BE2C (cell line): ENCODE measurements at places on chromosomes 2 and 18.

GRCh38 chr2:155250800-155251199 is 552.3 kb downstream of the KCNJ3 start:
- no peak for DNase-seq

- DNase-seq: no peak
Measured at GRCh38 chr18:6842081-6842480, 112.6 kb downstream of the ARHGAP28 start.

DNA sequence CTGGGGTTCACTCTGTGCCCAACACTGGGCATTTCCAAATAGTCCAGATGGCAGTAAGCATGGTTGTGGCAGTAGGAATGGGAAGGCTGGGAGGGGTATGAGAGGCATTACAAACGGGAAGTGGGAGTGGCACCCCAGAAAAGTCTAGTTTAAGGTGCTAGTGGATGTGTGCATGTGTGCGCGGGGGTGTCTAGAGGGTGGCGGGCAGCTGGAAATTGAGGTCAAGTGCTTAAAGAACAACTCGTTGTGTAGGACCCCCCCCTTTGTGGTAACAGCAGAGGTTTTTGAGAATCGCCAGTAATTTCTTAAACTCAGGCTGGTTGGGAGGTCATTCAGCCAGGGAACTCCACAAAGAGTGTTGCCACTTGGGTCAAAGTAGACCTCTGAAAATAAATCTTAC is 69.9 kb downstream of the RHBDD1 start:
- DNase-seq: no peak

- no peak for DNase-seq
Measured at GRCh38 chr18:77131652-77132368, 773 bp downstream of the MBP start.

- no peak for DNase-seq
Measured at GRCh38 chr2:217966423-217967070, 36.2 kb downstream of the TNS1 start.

GRCh38 chr2:170394641-170395387 is 216.9 kb downstream of the MYO3B start:
- no peak for DNase-seq

DNA sequence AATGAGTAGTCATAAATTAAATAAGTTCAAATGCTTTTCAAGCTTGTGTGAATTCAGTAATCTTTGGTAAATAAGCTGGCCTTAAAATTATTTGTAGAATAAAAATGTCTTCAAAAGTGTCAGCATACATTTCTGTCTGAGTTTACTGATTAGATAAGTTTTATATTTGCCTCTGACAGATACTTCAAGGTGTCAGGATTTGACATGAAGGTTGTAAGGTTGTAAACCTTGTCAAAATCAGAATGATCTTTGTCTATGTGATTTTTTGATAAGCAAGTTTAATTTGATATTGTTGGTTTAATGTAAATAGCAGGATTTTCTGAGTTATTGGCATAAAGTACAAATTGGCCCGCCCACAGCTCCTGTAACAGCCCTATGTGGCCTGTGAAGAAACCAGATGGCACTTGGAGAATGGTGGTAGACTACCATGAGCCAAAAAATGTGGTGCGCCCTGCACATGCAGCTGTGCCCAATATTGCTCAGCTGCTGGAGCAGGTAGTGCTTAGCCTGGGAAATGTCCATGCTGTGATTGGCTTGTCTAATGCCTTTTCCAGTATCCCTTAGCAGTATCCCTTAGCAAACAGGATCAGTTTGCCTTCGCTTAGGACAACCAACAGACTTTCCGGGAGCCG is 188.0 kb upstream of the SPHKAP start:
- no peak for DNase-seq

DNA sequence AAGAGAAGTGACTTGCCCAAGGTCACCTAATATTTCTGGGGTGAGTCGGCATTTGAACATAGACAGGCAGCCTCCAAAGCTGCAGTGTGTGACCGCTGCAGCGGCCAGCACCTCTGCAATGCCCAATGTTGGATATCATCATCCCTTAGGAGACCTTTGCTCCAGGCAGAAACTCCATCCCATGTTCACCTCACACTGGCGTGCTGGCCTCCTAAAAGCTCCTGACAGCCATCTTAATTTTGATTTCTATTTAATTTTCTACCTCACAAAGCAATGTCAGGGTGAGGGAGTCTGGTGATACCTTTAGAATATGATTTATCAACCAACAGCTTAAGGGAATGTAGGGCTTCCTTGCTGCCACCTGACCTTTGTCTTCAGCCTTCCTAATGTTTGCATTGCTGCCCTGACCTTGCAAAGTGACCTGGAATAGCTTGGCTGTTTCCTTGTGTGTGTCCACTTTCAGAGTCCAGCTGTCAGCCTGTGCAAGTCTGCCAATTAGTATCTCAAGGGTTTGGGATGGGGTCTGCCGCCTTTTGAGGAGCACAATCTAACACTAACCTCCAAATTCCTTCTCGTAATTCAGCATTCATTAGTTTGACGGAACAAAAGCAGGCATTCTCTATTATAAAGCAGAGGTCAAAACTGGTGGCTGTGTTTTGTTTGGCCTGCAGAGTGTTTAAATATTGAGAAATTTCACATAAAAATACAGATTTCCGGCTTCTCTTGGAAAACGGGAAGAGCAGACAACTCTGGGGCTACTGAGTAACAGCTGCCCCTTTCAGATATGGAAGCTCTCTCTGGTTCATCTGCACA is 127.6 kb downstream of the PLEKHM3 start:
- no peak for DNase-seq

DNA sequence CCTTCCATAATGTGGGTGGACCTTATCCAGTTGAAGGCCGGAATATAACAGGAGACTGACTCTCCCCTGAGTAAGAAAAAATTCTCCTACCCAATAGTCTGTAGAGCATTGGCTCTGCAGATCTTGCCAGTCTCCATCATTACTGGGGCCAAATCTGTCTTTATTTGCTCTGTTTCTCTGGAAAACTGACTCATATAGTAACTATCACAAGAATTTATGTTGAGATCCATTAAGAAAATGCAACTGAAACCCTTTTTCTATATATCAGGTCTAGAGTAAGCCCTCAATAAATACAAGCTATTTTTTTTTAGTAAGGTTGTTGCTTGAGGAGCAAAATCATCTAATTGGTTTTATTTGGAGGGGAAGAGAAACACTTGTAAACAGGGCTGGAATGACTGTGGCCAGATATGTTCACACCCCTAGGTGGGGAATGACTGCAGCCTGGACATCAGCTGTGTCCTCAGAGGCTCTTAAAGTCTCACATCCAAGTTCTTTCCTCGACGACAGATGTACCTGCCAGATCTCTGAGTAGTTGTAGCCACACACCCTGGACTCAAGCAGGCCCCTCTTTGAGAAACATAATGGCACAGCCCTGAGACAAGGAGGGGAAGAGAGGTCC is 339.7 kb downstream of the TNS1 start:
- DNase-seq: no peak

DNA sequence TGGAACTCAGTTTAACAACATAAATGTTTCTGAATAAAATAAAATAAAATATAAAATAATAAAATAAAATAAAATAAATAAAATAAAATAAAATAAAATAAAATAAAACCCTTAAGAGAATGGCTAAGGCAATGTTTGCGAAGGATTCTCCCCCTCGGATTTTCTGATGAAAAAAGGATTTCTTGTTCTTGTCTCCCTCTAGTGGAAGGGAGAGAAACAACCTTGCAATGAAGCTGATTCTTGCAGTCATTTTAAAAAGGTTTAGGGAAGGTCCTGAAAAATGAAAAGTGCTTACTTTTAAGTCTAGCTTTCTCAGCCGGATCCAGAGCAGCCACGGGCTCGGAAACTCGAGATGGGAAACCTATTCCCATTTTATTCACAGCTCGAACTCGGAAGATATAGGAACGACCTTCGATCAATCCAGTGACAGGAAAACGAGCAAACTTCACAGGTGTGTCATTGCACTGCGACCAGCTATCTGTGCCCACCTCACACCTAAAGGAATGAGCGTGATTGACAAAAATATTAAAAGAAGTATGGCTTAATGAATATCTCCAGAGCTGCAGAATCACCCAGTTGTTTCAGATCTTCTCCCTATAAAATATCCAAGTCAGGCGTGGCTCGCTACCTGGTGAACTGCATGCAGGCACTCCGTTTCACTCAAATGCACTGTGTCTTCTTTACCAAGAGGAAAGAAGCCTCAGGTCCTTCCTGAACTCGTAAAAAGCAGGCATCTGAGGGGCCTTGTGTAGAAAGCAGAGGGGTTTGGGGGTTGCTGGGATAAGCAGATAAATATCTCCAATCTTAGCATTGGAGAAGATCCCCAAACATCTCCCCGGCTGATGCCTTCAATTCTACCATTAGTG is 68.1 kb downstream of the MYOM1 start:
- no peak for DNase-seq

- no peak for DNase-seq
Measured at GRCh38 chr2:206189691-206190090, 30.0 kb downstream of the EEF1B2 start.
